ENCODE measurements at places on chromosomes 11 and 22.

GRCh38 chr11:2858995-2859698, 26.4 kb downstream of the CDKN1C start:
- DNase-seq = no peak

DNA sequence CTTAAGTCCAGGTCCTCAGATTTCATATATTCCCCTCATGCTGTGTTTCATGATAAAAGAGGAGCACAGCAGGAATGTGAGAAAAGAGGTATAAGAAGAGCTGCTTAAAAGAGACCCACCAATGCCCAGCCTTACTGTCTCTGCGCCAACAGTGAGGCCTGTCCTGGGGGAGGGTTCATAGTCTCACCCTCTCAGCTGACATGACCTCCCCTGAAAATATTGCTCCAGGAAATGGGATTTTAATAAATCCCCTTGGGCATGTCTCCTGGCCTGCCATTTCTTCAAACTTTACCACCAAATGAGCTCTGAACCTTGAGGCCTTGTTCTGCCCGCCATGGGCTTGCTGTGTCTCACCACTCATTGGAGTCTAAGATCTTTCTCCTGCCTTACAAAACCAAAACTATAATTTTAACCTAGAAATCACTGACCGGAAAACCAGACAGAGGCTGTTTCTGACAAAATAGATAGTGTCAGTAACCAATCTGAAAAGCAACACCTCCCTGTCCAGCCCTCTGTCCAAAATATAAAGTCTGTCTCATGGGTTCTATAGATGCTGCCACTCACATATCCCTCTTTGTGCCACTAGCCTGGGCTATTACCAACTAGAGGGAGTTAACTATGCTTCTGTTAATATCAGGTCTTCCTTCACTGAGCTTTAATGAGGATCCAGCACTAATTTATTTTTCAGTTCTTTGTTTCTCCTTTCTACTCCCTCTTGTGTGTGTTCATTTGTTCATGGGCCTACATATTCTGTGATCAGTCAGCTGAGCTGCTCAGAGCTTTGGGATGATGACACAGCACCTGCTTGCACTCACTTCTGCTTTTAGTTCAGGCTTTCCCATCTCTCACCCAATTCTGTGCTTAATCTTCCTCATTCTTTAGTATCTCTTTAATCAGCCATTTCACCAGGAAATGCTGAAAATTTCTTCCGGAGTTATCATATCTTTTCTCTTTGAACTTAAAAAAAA, at the start of gene OR2AG2:
TSS of gene OR2AG2 (minus strand) at position 51 of the 968 bp plus-strand sequence. CDS start 3,019 bp downstream, outside the sequence.
- peak; percentile 22 for DNase-seq

DNA sequence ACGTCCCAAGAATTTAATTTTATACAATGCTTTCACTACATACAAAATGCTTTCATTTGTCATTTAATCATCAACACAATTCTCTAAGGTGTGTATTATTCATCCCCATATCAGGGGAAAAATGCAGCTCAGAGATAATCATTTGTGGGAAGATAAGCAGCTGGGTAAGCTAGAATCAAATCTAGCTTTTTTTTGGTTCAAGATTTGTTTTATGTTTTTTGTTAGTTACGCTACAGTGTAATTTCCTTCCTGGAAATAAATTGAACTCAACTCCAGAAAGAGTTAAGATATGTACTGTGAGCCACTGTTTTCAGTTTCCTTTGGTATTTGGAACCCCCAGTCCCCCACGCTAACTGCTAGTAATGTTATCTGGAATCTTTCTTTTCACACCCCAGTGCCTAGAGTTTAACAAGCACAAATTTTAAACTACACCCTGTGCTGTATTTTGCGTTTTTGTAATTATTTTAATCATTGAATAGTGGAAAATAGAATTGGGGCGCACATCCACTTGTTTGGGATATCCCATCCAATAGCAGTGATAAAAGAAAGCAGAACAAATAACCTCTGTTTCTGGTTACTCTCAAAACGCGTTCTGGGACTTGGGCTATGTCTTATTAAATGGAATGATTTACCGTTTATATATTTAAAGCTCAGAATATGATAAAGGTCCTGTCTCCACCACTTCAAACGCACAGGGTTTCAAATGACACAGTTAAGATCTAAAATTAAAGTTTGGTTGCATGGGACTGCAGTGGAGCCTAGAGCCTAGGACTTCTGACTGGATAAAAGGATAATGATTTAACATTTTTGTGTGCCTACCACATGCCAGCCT, 2.1 kb upstream of the HSPA8 start:
- no peak for DNase-seq

DNA sequence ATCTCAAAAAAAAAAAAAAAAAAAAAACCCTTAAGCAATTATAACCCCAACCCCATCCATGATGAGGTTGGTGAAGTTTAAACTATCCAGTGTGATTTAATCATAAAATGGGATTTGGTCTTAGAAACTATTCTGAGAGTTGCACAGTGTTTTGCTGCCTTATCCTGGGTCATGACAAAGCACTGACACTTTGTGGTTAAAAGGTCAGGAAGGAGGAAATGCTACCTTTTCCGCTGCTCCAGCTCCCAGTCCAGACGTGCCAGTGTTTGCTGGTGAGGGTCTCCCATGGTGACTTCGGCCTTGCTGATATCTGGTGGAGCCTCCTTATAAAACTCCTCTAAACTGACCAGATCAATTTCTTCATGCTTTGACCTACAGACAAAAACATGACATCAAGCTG, 14.5 kb downstream of the THOC5 start:
- no peak for DNase-seq

DNA sequence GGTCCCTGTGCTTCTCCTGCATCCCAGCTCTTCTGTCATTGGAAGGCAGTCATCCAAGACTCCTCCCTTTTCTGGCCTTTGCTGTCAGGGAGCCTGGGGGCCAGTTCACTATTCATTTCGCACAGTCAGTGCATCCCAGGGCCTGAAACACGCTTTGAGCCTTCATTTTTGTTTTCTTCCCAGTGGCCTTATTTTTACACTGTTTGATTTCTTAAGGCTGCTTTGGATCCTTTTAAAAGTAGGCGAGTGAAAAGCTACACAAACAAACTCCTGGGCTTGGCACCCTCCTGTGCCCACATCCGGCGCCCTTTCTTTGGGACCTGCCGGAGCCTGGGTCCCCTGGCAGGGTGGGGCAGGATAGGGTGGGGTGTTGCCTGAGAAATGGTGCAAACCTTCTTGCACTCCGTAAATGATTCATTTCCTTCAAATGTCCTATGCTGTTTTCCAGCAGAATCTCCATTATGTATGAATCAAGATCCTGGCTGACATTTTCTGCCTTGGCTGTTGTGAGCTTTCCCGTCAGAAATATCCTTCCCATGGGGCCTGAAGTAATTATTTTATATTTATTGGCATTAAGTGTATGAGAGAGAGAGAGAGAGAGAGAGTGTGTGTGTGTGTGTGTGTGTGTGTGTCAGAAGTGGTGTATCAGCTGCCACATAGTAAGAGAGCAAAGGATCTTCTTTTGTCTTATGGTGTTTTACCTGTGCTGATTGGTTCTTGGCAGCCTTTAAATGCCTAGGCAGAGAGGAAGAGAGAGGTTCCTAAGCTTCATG, 45.6 kb downstream of the BCR start:
- DNase-seq = peak; percentile 62

GRCh38 chr11:44572436-44572835, 7.0 kb downstream of the CD82 start:
- DNase-seq = no peak

DNA sequence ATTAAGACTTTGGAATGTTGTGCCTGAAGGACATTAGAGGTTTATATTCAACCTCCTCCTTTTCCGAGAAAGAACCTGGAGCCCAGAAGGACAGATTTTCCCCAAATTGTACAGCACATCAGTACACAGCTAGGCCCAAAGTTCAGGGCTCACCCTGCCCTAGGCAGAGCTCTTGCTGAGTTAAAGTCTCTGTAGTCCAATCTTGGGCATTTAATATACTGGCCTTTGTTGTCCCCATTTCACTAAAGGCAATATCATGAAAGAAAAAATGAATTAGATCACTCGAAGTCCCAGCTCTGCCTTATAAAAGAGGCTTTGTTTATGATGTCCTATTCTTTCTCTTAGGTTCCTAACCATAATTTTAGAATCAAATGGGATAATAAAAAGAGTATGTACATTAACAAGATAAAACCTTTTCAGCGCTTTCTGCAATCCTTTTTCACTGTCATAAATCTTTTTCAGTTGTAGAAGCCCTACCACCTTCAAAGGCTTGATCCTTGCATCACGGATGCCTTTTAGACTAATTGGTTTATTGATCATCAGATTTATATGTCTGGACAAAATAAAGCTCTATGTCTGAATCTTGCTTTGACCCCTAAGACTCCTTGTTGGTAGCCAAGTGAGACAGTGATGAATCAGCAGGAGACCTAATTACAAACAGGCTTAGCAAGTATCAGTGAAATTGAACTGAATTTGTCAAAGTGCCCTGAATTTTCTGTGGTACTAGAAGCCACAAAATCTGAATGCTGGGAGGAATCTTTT, 39.8 kb downstream of the RELT start:
- DNase-seq = no peak

GRCh38 chr22:29997107-29997506, 83.2 kb upstream of the HORMAD2 start:
- DNase-seq = no peak

- DNase-seq = no peak
Measured at GRCh38 chr11:117128289-117128688, 15.8 kb upstream of the PAFAH1B2 start.

- no peak for DNase-seq
Measured at GRCh38 chr22:23686416-23687024, 4.3 kb upstream of the RGL4 start.

GRCh38 chr11:68312780-68313573, 586 bp downstream of the LRP5 start:
- peak; percentile 35 for DNase-seq

- DNase-seq = no peak
Measured at GRCh38 chr22:19714312-19715187, at the start of gene SEPTIN5. Gene SEPTIN5 (plus strand): TSS chr22:19714503. CDS start chr22:19714589, 86 bp downstream.

DNA sequence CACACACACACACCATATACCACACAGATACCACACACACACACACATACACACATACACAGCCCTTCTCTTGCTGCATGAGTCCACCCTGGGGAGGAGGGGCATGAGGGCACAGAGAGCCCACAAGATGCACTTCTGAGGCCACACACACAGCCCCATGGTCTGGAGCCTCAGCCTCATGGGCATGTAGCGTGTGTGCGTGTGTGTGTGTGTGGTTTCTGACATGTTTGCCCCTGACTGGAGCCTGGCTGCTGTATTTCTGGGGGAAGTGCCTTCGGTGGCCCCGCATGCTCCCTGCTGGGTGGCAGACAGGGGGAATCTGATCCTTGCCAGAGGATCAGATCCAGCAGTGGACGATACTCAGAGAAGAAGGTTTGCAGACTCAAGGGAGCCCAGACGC, 97.0 kb upstream of the PRR5 start:
- DNase-seq = no peak

GRCh38 chr22:41284465-41284864, 1.5 kb downstream of the RANGAP1 start:
- DNase-seq = no peak

- DNase-seq = no peak
Measured at GRCh38 chr11:69221086-69221485, 65.4 kb downstream of the SMIM38 start.

- DNase-seq = no peak
Measured at GRCh38 chr11:118291477-118292135, 12.9 kb upstream of the CD3E start.
